ENCODE measurements at places on chromosomes 16 and 17. TPM values are rescaled to one million over a fixed set of nuclear protein-coding genes. Genes with fewer than 3 reads are reported as not detected.

The SRCIN1 gene
- total RNA-seq, result 15.0 TPM

- H3K27ac ChIP-seq, result no peak overlapping the region
- no peak for DNase-seq
- H3K27me3 ChIP-seq, result no peaks in the 10 kb centered on the region
These were observed 415.0 kb downstream of the CA10 start for GRCh38 chr17:51743477-51743876.

GRCh38 chr17:61412143-61412859 lies 12.7 kb downstream of the TBX2 start:
- H3K4me3 ChIP-seq, result peak overlapping the region; percentile 56
- H3K27me3 ChIP-seq, result no peaks in the 10 kb centered on the region
- peak; percentile 94 for DNase-seq
- peaks cover 6% of the 10 kb centered on the region for H3K36me3 ChIP-seq

- H3K4me1 ChIP-seq, result no peaks in the 10 kb centered on the region
- DNase-seq, result no peak
- H3K36me3 ChIP-seq, result no peaks in the 10 kb centered on the region
- peaks cover 12% of the 10 kb centered on the region for H3K27me3 ChIP-seq
- H3K4me3 ChIP-seq, result no peak overlapping the region
These were observed 10.7 kb downstream of the EPOP start for GRCh38 chr17:38663964-38664644.

GRCh38 chr17:44584443-44584842 lies 27.2 kb downstream of the FZD2 start:
- no peak for DNase-seq
- no peak overlapping the region for H3K4me3 ChIP-seq
- H3K27me3 ChIP-seq, result no peaks in the 10 kb centered on the region
- H3K36me3 ChIP-seq, result no peaks in the 10 kb centered on the region

DNA sequence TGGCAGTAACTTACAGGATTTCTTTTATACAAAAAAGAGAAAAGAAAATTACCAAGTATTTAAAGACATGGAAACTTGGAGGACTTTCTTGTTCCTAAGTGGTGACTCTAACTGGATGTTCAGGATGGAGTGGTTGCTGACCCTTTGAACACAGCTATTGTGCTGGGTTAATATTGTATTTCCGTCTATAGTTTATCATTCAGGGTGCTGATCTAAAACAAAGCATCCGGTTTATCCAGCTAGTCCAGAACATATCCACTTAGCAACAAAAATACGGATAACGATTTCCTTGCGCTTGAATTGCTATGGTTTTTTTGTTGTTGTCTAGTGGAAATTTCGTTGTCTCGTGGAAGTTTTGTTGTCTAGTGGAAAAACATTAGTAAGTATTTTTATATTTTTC lies 38.2 kb downstream of the SNTB2 start:
- no peak overlapping the region for H3K27ac ChIP-seq
- peaks cover 7% of the 10 kb centered on the region for H3K4me1 ChIP-seq
